Left kidney (tissue), 8 donors: ENCODE measurements at places on chromosomes 7 and 10.

GRCh38 chr10:53387562-53387961 is 615.0 kb upstream of the MBL2 start:
- DNase-seq, result no peak

DNA sequence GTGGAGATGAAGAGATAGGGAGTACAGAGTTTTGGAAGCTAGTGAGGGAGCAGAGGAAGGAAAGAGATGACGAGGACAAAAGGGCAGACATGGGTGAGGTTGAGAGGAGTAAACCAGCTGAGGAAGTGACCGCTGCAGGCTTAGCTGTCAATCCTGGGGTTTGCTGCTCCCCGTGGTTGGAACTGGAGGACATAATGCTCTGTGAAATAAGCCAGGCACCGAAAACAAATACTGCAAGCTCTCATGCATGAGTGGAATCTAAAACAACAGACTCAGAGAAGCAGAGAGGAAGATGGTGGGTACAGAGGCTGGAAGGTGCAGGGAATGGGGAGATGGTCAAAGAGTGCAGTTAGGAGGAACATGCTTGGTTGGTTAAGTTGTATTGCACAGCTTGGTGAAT is 482.2 kb upstream of the C7orf33 start:
- DNase-seq, result no peak

- no peak for DNase-seq
Measured at GRCh38 chr7:117796889-117797288, 76.4 kb downstream of the CTTNBP2 start.

DNA sequence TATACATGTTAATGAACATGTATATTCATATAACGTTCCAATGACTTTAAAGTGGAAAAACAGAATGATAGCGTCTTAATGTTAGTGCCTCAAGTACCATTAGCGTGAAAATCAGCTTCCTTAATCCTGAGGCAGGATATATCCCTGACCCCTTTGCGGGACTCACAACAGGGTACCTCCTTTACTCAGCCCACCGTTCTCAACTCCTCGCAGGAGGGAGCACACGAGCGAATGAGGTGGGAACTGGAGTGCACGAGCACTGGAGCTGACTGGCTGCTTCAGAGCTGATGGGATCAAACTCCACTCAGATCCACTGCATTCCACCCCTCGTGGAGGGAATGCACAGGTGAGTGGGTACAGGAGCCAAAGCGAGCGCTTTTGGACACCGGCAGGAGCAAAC is 36.1 kb downstream of the AVL9 start:
- no peak for DNase-seq

- DNase-seq, result no peak
Measured at GRCh38 chr7:152178405-152179058, 153.1 kb downstream of the GALNT11 start.

DNA sequence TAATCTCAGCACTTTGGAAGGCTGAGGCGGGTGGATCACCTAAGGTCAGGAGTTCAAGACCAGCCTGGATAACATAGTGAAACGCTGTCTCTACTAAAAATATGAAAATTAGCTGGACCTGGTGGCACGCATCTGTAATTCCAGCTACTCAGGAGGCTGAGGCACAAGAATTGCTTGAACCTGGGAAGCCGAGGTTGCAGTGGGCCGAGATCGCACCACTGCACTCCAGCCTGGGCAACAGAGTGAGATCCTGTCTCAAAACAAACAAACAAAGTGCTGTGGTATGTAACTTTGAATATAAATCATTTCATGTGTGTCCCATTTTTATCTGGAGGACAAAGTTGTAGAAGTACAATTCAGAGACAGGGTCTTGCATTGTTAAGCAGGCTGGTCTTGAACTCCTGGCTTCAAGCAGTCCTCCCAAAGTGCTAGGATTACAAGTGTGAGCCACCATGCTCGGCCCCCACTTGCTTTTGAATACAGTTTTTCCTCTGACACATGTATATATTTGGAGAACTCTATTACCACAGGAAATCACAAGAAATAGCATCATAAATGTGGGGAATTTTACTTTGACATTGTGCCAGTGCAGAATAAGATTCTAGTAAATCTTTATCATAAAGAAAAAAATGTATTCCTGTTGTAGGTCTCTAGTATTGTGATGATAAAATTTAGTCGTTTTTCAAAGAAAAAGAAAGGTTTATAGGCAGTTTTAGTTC is 32.6 kb downstream of the PTPN12 start:
- DNase-seq, result no peak

DNA sequence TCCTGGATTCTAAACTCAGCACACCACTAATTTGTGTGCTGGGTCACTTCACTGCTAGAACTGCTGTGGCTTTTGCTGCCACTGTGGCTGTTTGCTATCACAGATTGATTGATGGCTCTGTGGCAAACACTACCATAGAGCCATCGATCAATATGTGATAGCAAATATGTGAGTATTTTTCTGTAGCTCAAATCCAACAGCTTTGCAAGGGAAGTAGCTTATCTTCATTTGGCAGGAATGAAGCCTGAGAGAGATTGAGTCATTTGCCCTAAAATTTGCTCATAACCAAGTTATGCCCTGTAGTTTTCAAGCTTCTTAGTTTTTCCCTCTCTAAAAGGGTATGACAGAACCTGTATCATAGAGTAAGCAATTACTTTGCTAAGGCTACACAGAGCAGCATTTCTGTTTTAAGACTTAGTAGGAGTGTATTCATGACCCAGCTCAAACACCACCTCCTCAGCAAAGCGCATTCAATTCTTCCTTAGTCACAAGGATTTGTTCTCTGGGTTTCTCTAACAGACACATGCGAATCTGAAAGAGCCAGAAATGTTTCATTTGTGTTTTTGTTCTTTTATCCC is 43.1 kb downstream of the MINPP1 start:
- DNase-seq, result no peak

DNA sequence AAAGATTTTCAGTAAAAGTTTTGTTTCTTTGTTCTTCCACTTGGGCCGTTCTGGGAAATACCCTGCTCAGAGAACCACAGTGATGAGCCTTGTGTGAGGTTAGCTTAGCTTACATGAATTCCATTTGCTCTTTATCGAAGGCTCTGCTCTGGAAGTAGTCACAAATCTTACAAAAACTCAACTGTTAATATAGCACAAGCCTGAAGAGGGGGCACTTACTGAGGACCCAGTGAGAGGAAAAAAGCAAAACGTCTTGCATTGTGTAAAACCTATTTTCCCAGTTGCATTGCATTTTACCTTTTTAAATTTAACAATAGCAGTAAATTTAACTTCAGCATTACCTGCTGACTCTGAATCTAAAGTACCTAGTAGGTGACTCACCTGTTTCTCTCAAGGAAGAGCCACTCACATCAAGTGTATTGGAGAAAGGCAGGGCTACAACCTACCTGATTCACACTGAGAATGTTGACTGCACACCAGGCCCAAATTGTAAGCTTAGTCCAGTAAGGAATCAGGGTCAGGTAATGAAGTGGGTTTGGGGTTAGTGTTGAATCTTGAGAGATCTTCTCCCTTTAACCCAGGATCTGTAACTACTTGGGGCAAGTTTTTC is 42.3 kb downstream of the PPP1R17 start:
- DNase-seq, result no peak

GRCh38 chr10:49534670-49535381 is 4.1 kb downstream of the ERCC6 start:
- no peak for DNase-seq
